ENCODE measurements at places on chromosomes 7 and 10.

- DNase-seq = no peak
These were observed 117.2 kb downstream of the CUX1 start for GRCh38 chr7:101934618-101935017.

- no peak for DNase-seq
These were observed 33.2 kb downstream of the STK32C start for GRCh38 chr10:132274581-132274980.

GRCh38 chr7:103048833-103049232, 25.8 kb downstream of the FBXL13 start:
- no peak for DNase-seq

- DNase-seq = no peak
These were observed 84.8 kb upstream of the FZD8 start for GRCh38 chr10:35726846-35727245.

DNA sequence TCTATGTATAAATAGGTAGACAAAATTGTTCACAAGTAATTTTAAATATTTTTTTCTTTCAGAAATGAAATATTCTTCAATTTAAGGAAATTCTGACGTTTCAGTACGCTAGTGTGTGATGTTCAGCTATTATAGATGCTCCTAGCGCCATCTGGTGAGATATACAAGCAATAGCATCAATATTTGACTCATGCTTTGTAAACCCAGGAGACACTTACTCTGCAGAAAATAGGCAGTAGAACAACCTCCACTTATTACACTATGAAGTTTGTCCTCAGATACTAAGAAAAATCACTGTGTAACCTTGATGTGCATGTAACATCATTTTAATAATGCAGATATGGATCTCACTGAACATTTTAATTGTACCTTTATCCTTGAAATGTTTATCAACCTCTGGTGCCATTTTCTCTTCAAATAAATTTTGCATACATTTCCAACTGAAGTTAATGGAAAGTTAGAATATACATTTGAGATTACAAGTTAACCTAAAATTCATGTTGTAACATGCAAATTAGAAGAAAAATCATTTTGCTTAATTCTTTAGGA, 151.5 kb upstream of the FAM3C start:
- no peak for DNase-seq

DNA sequence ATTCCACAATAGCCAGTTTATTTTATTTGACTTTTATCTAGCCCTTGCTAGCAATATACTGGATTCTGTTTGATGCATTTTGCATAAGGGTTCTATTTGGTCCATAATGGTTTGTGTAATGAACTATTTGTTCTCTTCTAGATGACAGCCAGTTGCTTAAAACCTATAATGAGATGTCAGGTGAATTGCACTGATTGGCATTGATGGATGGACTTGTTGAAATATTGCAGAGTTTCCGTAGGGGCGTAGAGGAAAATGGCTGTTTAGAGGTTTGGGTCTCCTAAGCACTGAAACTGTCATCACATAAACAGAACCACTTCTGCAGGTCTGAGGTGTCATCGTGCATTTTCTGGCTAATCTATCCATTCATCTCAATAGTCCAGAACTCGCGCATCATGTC, 124.9 kb upstream of the HDAC9 start:
- DNase-seq = no peak

- no peak for DNase-seq
These were observed 55.7 kb upstream of the COL1A2 start for GRCh38 chr7:94338921-94339371.

DNA sequence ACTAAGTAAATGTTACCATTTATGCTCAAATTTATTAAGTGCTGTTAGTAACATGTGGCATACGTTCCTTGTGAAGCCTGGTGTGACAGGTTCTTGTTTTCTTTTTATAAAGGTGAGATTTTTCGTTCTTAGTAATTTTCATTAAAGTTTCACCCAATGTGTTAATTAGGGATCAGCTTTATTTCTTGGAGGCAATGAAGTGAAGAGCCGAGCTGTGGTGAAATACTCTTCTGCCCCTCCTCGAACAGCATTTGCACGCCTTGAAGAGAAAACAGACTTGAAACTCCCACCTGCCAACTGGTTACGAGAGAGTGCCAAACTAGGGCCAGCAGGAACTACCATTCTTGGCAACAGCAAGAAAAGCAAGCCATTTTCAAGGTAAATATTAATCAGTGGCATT, 1.5 kb downstream of the EDRF1 start:
- DNase-seq = no peak

GRCh38 chr10:128140425-128140824, 14.2 kb upstream of the MKI67 start:
- no peak for DNase-seq
